ENCODE measurements at places on chromosomes 7 and 10. TPM values are rescaled to one million over a fixed set of nuclear protein-coding genes. Genes with fewer than 3 reads are reported as not detected.

- no peak for DNase-seq
Measured at GRCh38 chr10:122390679-122391078, 16.2 kb downstream of the PLEKHA1 start.

- peak; percentile 43 for DNase-seq
Measured at GRCh38 chr10:35265435-35265834, 70.9 kb upstream of the CCNY start.

DNA sequence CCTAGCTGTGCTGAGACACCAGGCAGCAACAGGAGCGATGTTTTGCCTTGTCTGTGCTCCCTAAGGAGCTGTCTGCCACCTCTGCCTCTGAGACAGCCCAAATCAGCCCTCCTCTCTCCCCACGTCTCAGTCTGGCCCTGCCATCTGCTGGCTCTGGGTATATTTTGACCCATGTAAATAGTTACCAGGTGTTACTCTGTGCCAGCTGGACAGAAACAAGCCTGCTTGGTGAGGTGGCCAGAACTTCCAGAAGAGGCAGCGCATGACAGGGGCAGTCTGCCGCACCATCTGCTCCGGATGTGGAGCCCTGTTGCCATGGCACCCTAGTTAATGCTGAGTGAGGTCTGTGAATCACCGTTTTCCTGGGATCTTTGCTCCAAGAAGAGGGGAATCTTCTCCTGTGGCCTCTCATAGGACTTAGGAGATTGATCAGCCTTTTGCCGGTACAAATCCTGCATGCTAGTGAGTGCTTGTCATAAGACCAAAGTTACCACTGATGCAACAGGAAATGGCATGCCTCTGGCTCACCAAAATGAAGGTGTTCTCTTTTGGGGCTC, 31.8 kb downstream of the GSTO2 start:
- DNase-seq = peak; percentile 64

DNA sequence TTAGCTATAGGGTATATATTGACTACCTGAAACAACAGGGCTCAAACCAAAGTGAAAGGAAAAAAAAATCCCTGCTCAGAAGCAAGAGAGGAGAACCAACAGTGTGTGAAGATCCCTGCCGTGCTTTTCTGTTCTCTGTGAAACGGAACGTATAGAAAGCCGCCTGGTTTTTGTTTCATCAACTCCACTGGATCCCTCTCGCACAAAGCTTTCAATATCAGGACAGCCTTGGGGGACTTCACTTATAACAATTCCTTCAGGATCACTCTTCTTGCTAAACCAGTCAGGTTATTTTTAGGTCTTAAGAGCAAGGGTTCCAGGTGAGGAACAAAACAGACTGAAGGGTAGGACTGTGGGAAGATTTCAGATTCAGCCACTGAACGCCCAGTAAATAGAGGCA, 151.1 kb upstream of the CACNA2D1 start:
- DNase-seq = peak; percentile 34

The ATOH7 gene
- 0.45 TPM for polyA plus RNA-seq

Measured in kidney (tissue), 22 donors.